HuH-7 (cell line): ENCODE measurements at places on chromosomes 11 and 22.

GRCh38 chr11:123493349-123494063 is 63.4 kb downstream of the GRAMD1B start:
- no peak for DNase-seq

DNA sequence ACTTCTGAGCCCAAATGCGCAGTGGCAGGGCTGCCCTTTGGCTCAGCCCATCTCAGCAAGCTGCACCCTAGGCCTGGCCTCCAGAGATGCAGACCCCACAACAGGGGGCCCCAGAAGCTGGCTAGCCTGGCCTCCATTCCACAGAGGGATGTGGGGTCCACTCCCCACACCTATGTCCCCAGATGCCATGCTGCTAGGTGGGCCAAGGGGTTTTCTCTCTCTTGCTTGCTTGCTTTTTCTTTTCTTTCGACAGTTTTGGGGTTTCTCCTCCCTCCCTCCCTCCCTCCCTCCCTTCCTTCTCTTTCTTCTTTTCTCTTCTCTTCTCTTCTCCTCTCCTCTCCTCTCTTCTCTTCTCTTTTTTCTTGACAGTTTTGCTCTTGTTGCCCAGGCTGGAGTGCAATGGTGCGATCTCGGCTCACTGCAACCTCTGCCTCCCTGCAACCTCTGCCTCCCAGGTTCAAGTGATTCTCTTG is 9.6 kb downstream of the SCARF2 start:
- no peak for DNase-seq

- DNase-seq, result no peak
Observed at GRCh38 chr22:43114958-43115357, 4.4 kb downstream of the BIK start.

- DNase-seq, result no peak
Observed at GRCh38 chr22:45518580-45518991, 15.9 kb downstream of the FBLN1 start.

- DNase-seq, result no peak
Observed at GRCh38 chr11:38182126-38182866, 1584.3 kb upstream of the RAG2 start.

- no peak for DNase-seq
Observed at GRCh38 chr22:46212195-46212594, 37.9 kb downstream of the CDPF1 start.

- no peak for DNase-seq
Observed at GRCh38 chr22:17444204-17444504, 74.9 kb downstream of the CECR2 start.

GRCh38 chr11:108221911-108222573 is 396 bp downstream of the NPAT start:
- DNase-seq, result no peak
